Activated CD8-positive, alpha-beta T cell treated with anti-CD3 and anti-CD28 coated beads, Interleukin-2, amount 10 ng/mL, durations not matched to agents 7 days and 5 days (primary cell): ENCODE measurements at places on chromosomes 1 and 21. TPM values are rescaled to one million over a fixed set of nuclear protein-coding genes. Genes with fewer than 3 reads are reported as not detected.

RAVER2 gene
- 0.70 TPM for total RNA-seq

DCDC2B gene
- not detected for total RNA-seq

HSPA6 gene
- 1.1 TPM for total RNA-seq

YRDC gene
- 17.3 TPM for total RNA-seq

KRTAP21-2 gene
- not detected for total RNA-seq

PMVK gene
- total RNA-seq: 43.8 TPM
